Mucosa of descending colon (tissue), 3 donors: ENCODE measurements at places on chromosomes 4 and X. TPM values are rescaled to one million over a fixed set of nuclear protein-coding genes. Genes with fewer than 3 reads are reported as not detected.

DNA sequence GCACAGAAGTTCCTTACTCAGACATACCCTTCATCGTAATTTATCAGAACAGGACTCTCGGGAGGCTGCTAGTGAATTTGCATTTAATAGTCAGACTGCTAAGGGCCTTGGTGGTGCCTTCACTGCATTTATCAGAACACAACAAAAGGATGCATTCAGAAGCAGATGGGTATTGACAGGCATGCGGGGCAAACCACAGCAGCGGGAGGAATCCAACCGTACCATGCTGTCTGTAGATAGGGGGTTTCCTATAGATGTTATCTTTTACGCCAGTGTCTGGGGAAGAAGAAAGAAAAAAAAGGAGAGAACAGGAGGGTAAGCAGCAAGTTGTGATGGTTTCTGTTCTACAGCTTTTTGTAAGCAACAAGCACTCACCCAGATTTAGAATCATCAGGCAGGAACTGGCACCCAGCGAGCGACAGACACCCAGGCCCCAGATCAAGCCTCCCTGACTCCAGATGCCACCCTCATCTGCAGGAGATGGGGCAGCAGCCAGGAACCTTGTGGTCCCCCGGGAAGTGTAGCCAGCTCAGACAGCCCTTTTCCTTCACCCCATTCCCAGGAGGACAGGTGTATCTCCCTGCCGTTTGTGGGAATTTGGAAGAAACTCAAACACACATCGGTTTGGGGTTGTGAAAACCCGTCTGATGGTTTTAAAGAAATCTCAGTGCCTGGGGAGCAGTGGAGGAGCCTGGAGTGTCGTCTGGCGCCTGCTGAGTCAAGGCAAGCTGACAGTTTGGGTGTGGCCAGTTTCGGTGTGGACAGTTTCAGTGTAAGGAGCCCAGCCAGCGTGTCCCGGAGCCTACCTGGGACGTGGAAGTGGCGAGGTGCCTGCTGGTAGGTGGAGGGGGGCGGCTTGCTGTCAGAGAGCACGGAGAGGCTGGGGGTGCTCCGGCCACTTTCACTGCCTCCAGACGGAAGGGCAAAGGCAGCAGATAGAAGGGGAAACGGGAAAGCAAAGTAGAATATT, 80.0 kb upstream of the AFAP1 start:
- peak; percentile 78 for DNase-seq

DNA sequence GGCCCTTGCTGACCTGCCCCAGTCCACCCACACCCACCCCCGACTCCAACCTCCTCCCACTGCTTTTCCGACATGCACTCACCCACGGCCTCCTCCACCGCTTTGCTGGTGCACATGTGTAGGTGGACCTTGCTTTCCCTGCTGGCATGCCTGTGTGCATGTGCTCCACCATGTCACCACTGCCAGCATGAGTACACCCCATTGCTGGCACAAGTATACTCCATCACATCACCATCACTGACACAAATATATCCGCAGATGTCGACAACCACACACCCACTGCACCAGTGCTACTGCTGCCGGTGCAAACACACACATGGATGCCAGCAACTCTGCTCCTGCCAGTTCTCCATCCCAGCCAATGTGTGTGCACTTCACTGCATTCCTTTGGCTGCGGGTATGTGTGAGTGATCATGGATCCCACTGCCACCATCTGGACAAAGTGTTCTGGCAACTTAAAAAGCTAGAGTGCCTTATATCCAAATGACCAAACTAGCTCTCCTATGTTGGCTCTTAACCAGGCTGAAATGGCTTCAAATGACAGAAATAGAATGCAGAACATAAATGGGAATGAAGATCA, 1072.3 kb downstream of the RAPGEF2 start:
- DNase-seq, result peak; percentile 4

GRCh38 chr4:17272154-17272553, 239.7 kb downstream of the QDPR start:
- DNase-seq, result no peak

- no peak for DNase-seq
Observed at GRCh38 chrX:19772096-19772821, 115.1 kb downstream of the SH3KBP1 start.

- peak; percentile 52 for DNase-seq
Observed at GRCh38 chrX:104565791-104566680, at the start of gene IL1RAPL2. IL1RAPL2 (plus strand) TSS chrX:104566199.

The PPARGC1A gene
- total RNA-seq, result 71.5 TPM
